Activated naive CD4-positive, alpha-beta T cell treated with anti-CD3 and anti-CD28 coated beads for 36 hours (primary cell): ENCODE measurements at places on chromosomes 2 and 18. TPM values are rescaled to one million over a fixed set of nuclear protein-coding genes. Genes with fewer than 3 reads are reported as not detected.

The NPPC gene
- total RNA-seq, result 0.57 TPM

The PAIP2B gene
- total RNA-seq, result 3.2 TPM

The ATIC gene
- 305 TPM for total RNA-seq

The ALPP gene
- not detected for total RNA-seq

The DCDC2C gene
- total RNA-seq, result not detected

The HADHB gene
- 67.6 TPM for total RNA-seq

- H3K4me3 ChIP-seq, result no peak overlapping the region
- no peaks in the 10 kb centered on the region for H3K36me3 ChIP-seq
- H3K27me3 ChIP-seq, result peaks cover 11% of the 10 kb centered on the region
- no peaks in the 10 kb centered on the region for H3K4me1 ChIP-seq
- DNase-seq, result no peak
These were observed 89.0 kb downstream of the ZNF521 start for GRCh38 chr18:25262920-25263319.

GRCh38 chr2:23686405-23687029 lies 240.4 kb downstream of the ATAD2B start:
- H3K27me3 ChIP-seq, result no peaks in the 10 kb centered on the region
- H3K4me3 ChIP-seq, result no peak overlapping the region
- no peaks in the 10 kb centered on the region for H3K36me3 ChIP-seq
- peaks cover 2% of the 10 kb centered on the region for H3K4me1 ChIP-seq
- H3K27ac ChIP-seq, result no peak overlapping the region

- no peaks in the 10 kb centered on the region for H3K36me3 ChIP-seq
- no peak overlapping the region for H3K27ac ChIP-seq
- H3K27me3 ChIP-seq, result no peaks in the 10 kb centered on the region
- H3K4me3 ChIP-seq, result no peak overlapping the region
- no peak for DNase-seq
These were observed 229.2 kb upstream of the TFPI start for GRCh38 chr2:187783446-187783845.

- H3K27me3 ChIP-seq, result no peaks in the 10 kb centered on the region
- no peak overlapping the region for H3K4me3 ChIP-seq
- H3K4me1 ChIP-seq, result no peaks in the 10 kb centered on the region
- no peaks in the 10 kb centered on the region for H3K36me3 ChIP-seq
- no peak overlapping the region for H3K27ac ChIP-seq
These were observed 167.9 kb downstream of the TMEM182 start for GRCh38 chr2:102929721-102930120.

DNA sequence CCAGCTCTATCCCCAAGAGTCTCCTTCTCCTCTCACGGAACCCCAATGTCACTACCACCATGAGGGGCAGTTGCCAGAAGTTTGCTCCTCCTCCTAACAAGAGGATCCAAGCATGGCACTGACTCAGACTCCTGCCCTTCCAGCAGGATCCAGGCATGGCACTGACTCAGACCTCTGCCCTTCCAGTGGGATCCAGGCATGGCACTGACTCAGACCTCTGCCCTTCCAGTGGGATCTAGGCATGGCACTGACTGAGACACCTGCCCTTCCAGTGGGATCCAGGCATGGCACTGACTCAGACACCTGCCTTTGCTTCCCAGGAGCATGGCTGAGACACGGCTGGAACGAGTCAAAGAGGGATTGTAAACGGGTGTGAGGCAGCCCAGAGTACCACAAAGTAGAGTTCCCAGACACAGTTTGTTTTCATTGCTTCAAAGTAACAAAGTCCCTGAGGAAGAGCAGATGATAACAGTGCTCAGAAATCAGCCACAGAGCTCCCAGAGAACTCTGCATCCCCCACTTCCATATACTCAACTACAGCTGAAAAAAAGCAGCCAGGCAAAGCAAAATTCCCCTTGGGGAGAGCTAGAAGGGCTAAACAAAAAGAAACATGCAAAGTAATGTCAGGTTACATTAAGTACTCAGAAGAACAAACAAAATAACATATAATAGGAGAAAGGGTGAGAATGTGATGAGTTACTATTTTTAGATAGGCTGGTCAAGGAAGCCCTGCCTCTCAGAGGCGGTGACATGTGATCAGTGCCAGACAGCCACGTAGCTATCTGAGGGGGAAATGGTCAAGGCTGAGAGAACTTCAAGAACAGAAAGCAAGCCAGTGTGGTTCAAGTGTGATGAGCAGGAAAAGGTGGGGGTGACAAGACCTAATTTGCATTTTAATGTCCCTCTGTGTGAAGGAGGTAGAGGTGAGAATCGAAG lies 3.0 kb downstream of the BUB1 start:
- peak; percentile 26 for DNase-seq
- H3K36me3 ChIP-seq, result peaks cover 29% of the 10 kb centered on the region
- H3K27ac ChIP-seq, result no peak overlapping the region

GRCh38 chr2:176178757-176179295 lies 9.6 kb upstream of the HOXD1 start:
- no peaks in the 10 kb centered on the region for H3K36me3 ChIP-seq
- H3K4me1 ChIP-seq, result peaks cover 11% of the 10 kb centered on the region
- H3K27ac ChIP-seq, result no peak overlapping the region

DNA sequence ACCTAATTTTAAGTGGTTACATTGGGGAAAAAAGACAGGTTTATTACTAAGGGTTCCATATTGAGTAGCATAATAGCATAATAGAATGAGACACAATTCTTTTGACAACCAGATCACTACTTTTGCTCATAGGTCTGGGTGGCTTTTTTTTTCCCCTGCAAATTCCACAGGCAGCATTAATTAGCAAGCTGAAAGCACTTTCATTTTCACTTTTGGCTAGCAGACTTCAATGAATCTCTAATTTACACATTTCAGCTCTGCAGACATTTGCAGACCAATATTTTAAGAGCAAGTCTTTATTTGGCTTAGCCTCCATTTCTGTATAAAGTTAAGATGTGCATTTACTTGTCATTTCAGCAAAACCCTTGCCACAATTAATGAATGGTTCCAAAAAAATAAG lies 185.5 kb downstream of the NOL4 start:
- DNase-seq, result no peak
- no peaks in the 10 kb centered on the region for H3K4me1 ChIP-seq

GRCh38 chr2:239882331-239882732 lies 142.8 kb downstream of the NDUFA10 start:
- peaks cover 3% of the 10 kb centered on the region for H3K4me1 ChIP-seq
- H3K27me3 ChIP-seq, result peaks cover 7% of the 10 kb centered on the region
- peak; percentile 77 for DNase-seq
- H3K4me3 ChIP-seq, result no peak overlapping the region
- peaks cover 4% of the 10 kb centered on the region for H3K36me3 ChIP-seq

GRCh38 chr2:27095745-27096651 lies 9.4 kb downstream of the KHK start:
- H3K27ac ChIP-seq, result no peak overlapping the region
- H3K27me3 ChIP-seq, result no peaks in the 10 kb centered on the region
- DNase-seq, result peak; percentile 66
- H3K4me3 ChIP-seq, result peak overlapping the region; percentile 62

GRCh38 chr2:153474876-153475435 lies 3.6 kb downstream of the RPRM start:
- H3K27me3 ChIP-seq, result peaks cover 52% of the 10 kb centered on the region
- H3K4me1 ChIP-seq, result peaks cover 15% of the 10 kb centered on the region
- H3K27ac ChIP-seq, result no peak overlapping the region
- H3K4me3 ChIP-seq, result no peak overlapping the region

DNA sequence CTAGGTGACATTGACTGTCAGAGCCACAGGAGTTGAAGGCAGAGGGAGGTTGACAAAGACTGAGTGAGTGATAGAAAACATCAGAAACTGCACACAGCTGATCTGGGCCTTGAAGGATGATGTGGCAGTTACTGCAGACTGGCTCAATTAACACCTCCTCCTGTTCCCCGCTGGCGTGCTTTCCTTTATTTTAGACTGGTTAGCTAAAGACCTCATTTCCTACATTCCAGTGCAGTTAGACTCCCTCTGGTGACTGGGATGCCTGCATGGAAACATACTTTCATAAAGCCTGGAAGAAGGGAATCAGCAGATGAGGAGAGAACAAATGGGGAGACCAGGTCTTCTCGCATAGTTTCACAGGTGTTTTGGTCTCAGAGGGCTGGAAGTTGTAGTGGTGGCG lies 7.1 kb downstream of the TPGS2 start:
- no peaks in the 10 kb centered on the region for H3K27me3 ChIP-seq
- H3K4me3 ChIP-seq, result no peak overlapping the region
- peaks cover 5% of the 10 kb centered on the region for H3K4me1 ChIP-seq
- no peak overlapping the region for H3K27ac ChIP-seq

- peaks cover 58% of the 10 kb centered on the region for H3K27me3 ChIP-seq
- DNase-seq, result no peak
These were observed at the start of gene THSD7B for GRCh38 chr2:136765256-136766072. TSS of gene THSD7B (plus strand) at chr2:136765545. CDS start at chr2:136882179, 116,634 bp downstream.

- H3K27me3 ChIP-seq, result no peaks in the 10 kb centered on the region
- DNase-seq, result no peak
- H3K4me1 ChIP-seq, result peaks cover 21% of the 10 kb centered on the region
These were observed 19.4 kb downstream of the BABAM2 start for GRCh38 chr2:27909901-27910300.

GRCh38 chr2:64988420-64989125 lies 626 bp upstream of the SLC1A4 start:
- H3K27me3 ChIP-seq, result peaks cover 11% of the 10 kb centered on the region
- peaks cover 35% of the 10 kb centered on the region for H3K4me1 ChIP-seq
- peak overlapping the region; percentile 7 for H3K27ac ChIP-seq
- peak overlapping the region; percentile 60 for H3K4me3 ChIP-seq
- DNase-seq, result peak; percentile 35

DNA sequence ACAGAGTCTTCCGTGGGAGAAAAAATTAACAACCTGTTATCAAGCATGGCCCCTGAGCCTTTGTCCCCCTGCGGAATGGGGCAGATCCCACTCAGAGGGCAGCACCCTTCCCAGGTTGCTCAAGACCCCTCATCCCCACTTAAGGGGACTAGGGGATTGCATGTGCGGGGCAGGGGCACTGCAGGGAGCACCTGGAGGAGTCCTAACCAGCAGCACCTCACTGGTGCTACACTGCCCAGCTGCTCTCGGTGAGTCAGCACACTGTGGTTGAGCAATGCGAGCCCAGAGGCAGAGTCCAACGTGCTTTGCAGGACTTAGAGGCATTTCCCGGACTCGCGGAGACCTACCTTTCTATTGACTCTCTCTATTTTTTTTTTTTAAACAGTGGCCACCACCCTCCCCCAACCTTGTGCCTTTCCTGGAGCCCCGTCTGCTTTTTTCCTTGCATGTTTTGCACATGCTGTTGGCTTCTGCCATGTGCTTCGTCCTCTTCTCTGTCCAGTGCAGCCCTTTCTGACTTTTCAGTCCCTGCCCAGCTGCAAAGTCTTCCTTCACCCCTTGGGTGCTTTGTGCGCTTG lies 74.0 kb downstream of the IL1R2 start:
- no peaks in the 10 kb centered on the region for H3K36me3 ChIP-seq
- no peak for DNase-seq
- peaks cover 27% of the 10 kb centered on the region for H3K4me1 ChIP-seq

- H3K36me3 ChIP-seq, result peaks cover 11% of the 10 kb centered on the region
- no peaks in the 10 kb centered on the region for H3K4me1 ChIP-seq
- H3K27ac ChIP-seq, result no peak overlapping the region
- H3K27me3 ChIP-seq, result no peaks in the 10 kb centered on the region
- no peak for DNase-seq
- no peak overlapping the region for H3K4me3 ChIP-seq
These were observed 82.2 kb upstream of the CDKL4 start for GRCh38 chr2:39325966-39326365.

DNA sequence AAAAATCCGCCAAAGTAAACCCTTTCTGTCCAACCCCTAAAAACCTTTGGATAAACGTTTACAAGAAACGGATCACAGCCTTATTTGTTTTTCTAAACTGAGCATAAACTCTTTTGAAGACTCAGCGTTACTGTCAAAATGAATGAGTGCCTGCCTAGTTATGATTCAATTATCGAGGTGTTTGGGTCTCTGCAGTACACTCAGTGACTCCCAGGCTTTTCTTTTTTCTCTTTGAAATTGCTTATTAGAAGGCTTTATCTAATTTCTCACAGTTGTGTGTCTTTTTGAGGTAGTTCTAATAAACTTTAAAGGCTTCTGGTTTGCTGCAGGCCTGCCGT lies 663 bp downstream of the RHBDD1 start:
- DNase-seq, result no peak
- H3K27me3 ChIP-seq, result no peaks in the 10 kb centered on the region

DNA sequence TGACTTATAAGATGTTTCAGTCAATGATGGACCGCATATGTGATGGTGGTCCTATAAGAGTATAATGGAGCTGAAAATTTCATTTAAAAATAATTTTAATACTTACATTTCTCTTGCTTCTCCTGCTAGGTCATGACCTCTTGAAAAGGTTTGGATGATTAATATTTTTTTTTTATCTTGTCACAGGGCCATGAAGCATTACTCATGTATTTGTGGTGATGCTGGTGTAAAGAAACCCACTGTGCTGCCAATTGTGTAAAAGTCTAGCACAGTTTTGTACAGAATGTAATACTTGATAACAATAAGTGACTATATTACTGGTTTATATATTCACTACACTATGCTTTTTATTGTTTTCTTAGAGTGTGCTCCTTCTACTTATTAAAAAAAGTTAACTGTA lies 124.2 kb upstream of the CELF4 start:
- H3K36me3 ChIP-seq, result no peaks in the 10 kb centered on the region
- DNase-seq, result no peak
- no peaks in the 10 kb centered on the region for H3K4me1 ChIP-seq
- no peak overlapping the region for H3K4me3 ChIP-seq
- H3K27me3 ChIP-seq, result no peaks in the 10 kb centered on the region
- H3K27ac ChIP-seq, result no peak overlapping the region

DNA sequence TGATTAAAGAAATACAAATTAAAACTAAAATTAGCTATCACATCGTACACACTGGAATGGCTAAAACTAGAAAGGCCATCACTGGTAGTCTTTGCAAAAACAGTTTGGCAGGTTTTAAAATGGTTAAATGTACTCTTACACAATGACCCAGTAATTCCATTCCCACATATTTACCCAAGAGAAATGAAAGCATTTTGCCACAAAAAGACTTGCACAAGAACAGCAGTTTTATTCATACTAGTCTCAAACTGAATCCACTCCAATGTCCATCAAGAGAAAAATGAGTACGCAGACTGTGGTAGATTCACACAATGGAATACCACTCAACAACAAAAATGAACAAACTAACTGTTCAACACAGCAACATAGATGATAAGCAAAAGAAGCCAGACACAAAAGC lies 29.1 kb downstream of the SP140L start:
- no peak for DNase-seq
- no peaks in the 10 kb centered on the region for H3K27me3 ChIP-seq
- peaks cover 27% of the 10 kb centered on the region for H3K36me3 ChIP-seq
- peaks cover 10% of the 10 kb centered on the region for H3K4me1 ChIP-seq

DNA sequence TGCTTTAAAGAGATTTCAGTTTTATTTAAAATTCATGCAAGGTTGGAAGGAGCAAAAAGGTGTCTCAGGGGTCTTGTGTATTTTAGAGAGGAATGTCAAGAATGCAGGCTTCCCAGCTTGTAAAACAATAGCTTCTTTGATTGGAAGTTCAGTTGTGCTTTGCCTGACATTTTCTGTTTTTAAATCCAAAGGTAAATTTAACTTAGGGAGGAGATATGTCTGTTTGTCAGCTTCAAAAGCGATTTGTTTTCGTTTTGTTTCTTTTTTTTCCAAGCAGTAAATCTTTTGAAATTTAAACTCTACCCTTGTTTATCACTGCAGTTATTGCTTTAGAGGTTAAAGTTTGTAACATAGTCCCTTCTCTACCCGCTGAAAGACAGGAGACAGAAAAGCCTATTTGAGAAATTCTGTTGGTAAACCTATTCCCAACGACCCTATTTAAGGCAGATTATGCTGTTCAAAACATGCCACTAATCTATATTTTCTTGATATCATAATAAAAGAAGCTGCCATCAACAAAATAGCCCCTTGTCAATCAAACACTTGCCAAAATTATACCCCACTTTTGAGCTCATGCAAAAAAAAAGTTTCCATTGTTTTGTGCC lies 639.6 kb downstream of the IRS1 start:
- no peaks in the 10 kb centered on the region for H3K36me3 ChIP-seq
- H3K4me1 ChIP-seq, result no peaks in the 10 kb centered on the region
- no peak for DNase-seq
- H3K27ac ChIP-seq, result no peak overlapping the region
- no peak overlapping the region for H3K4me3 ChIP-seq
